Fibroblast of mammary gland (primary cell): ENCODE measurements at places on chromosomes 5 and 9.

- peak; percentile 29 for DNase-seq
Measured at GRCh38 chr5:56323505-56323904, 90.4 kb upstream of the ANKRD55 start.

DNA sequence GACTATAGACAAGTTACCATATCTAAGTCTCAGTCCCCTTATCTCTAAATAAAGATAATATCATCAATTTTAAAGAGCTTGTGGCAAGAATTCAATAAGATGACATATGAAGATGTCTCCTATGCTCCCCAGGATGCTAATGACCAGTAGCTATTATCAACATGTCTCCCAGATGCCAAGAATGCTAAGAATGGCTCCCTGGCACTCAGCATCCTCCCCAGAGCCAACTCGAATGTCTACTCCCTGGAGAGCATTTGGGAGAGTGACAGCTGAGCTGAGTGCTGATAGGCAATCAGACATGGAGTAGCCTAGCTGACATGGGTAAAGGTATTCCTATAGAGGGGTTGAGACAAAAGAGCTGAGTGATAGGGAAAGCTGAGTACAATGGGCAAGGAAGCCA lies 15.9 kb downstream of the P4HA2 start:
- no peak for DNase-seq

DNA sequence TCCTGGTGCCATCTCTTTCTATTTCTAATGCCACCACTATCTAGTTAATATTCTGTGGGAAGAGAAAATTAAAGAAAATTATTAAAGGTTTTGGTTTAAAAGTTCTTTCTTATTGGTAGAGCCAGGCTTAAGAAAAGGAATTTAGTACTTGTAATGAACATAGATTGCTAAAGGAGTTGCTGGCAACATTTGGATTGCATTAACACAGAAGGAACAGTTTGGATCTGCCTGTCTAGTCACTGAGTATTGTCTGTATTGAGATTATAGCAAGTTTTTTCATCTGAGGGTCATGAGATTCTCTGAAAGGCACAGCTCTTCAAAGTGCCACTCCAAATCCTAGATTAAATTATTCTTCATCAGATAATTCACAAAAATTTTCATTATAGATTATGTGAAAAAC lies 32.0 kb downstream of the FSD1L start:
- DNase-seq = peak; percentile 14

GRCh38 chr9:91734371-91734981 lies 215.6 kb downstream of the ROR2 start:
- DNase-seq = peak; percentile 68

DNA sequence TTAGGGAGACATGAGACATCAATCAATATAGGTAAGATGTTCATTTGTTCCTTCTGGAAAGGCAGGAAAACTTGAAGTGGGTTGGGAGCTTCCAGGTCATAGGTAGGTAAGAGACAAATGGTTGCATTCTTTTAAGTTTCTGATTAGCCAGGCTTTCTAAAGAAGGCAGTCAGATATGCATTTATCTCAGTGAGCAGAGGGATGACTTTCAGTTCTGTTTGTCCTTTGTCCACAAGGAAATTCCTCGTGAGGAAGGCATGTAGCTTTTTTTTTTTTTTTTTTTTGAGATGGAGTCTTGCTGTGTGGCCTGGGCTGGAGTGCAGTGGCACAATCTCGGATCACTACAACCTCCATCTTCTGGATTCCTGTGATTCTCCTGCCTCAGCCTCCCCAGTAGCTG lies 155.3 kb upstream of the ABCA1 start:
- DNase-seq = no peak

- DNase-seq = no peak
Measured at GRCh38 chr9:114250648-114251047, 72.2 kb upstream of the ORM1 start.

GRCh38 chr5:117359895-117360294 lies 785.3 kb upstream of the SEMA6A start:
- DNase-seq = no peak

GRCh38 chr9:36036253-36036779 lies 397 bp upstream of the RECK start:
- no peak for DNase-seq

DNA sequence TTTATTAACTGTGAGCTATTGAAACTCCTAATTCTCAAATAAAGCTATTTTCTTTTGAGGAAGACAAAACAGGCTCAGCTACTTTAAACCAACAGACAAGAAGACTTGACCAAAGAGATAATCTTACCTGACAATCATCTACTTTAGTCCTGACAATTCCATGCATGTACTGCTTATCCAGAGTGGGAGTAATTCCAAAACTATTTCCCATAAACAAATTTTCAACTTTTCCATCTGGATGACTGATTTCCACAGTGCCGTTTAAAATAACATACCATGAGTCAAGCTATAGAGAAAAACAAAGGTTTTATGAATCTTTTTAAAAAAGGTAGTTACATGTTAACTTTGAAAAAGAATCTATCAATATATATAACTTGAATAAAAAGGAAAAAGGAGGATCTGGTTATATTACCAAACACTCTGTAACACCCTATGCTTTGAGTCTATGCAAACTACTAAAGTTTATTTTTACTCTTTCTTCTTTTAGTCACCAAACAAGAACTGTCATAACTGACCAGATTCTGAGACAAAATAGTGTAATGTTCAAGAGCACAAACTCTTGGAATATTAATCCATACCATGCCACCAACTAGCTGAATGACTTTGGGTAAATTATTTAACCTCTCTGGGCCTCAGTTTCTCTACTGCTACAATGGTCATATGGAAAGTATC lies 129.7 kb downstream of the RAPGEF6 start:
- peak; percentile 10 for DNase-seq

DNA sequence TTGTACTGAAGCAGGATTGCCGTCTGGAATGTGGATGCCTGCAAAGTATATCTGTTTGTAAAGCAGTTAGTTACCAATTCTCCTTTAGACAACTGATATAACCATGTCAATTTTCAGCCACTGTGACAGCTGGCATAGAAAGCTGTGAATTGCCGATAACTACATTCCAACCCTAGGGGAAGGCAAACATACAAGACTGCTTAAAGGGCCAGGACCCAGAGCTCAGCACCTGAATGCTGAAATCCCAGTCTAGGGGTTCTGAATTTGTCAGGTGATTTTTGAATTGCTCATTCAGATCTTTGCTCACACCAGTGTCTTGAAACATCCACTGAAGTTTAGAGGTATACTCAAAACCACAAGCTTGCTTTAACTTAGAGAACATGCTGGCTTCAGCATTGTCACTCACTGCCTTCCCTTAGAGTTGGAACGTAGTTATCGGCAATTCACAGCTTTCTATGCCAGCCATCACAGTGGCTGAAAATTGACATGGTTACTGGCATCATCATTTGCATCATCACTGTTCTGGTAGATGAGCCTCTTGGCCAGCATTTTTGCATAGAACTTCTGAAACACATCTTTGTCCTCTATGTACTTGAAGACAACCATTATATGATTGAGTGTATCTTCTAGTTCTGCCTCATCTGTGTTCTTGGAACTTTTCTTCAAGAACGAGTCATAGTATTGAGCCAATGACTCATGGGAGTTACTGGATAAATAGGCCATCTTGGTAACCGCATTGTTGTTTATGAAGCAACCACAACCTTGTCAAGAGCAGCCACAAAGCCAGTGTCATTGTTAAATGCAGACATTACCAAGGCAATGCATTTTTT lies 82.1 kb downstream of the CCDC192 start:
- DNase-seq = peak; percentile 97

GRCh38 chr5:116750631-116751580 lies 176.3 kb upstream of the SEMA6A start:
- DNase-seq = no peak

DNA sequence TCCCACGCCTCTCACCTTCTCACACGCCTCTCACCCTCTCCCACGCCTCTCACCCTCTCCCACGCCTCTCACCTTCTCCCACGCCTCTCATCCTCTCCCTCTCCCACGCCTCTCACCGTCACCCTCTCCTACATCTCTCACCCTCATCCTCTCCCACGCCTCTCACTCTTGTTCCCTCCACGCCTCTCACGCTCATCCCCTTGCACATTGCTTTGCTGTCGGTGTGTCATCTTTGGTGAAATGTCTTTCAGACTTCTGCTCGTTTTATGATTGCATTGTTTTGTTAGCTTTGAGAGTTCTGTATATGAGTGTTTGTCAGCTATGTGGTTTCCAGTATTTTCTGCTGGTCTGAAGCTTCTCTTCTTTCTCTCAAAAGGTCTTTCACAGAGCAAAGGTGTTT lies 102.7 kb downstream of the EHMT1 start:
- DNase-seq = no peak

DNA sequence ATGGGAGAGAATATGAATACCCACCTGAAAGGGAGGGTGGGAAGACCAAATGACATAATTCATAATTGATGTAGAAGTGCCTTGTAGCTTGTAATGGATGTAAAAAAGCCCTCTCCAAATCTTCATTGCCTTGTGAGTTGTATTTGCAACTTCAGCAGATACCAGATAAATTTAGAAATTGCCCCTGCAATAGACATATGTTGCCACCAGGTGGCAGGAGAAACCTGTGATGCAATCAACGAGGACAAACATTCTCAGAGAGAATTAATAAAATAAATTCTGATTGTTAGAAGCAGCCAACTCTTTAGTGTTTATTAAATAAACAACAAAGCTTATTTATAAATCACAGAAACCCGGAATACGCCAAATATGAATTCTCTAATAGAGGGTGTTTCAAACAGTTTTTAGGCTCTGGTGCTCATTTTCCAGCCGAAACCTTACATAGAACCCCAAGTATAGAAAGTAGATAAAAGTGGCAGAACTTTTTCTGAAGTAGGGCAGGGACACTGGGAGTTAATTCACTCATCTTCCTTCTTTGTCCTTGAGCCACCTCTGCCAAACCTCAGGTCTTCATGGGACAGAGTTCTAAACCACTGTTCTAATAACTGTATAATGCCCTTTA lies 147.8 kb downstream of the TMEM38B start:
- DNase-seq = peak; percentile 44

- DNase-seq = peak; percentile 94
Measured at GRCh38 chr9:76704593-76705204, 59.5 kb upstream of the PCA3 start.

DNA sequence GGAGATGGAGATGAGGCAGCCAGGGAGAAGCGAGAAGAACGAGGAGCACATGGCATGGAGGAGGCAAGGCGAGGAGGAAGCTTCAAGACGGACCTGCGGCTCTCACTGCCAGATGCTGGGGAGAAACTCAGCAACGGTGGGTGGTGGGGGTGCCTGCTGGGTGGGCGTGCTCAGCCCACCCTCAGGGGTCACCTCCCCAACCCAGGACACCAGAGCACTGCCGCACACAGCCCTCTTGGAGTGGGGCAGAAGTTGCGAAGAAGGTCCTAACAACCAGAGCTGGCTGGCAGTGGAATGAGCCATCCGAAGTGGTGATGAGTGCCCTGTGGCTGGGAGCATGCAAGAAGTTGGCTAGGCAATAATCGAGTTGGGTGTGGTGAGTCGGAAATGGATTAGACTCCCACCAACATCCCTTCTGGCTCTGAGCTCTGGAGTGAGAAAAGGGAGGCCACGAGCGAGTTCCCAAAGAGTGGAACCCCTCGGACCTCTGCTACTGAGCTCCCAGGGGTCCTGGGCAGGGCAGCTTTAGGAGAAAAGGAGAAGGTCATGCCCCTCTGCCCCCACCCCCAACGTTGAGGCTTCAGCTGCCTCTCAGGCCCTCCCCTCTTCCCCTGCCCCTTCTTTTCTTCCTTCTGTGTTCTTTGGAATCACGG lies 212.7 kb upstream of the MVB12B start:
- DNase-seq = no peak

GRCh38 chr9:83511051-83511450 lies 27.1 kb downstream of the FRMD3 start:
- peak; percentile 61 for DNase-seq

DNA sequence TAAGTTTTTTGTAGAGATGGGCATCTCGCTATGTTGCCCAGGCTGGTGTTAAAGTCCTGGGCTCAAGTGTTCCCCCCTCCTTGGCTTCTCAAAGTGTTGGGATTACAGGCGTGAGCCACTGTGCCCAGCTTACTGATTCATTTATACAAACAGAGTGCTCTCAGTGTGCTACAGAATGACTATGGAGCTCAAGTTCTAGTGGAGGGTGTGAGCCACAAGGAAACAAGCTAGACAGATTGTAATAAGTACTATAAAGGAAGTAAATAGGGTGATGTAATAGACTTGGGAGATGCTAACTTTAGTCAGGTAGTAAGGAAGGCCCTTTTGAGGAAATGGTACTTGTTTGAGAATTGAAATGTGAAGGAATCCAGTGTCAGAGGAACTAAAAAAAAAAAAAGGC lies 1.7 kb upstream of the TMEM267 start:
- DNase-seq = no peak

GRCh38 chr9:20658677-20659473 lies 25.2 kb upstream of the FOCAD start:
- DNase-seq = no peak

DNA sequence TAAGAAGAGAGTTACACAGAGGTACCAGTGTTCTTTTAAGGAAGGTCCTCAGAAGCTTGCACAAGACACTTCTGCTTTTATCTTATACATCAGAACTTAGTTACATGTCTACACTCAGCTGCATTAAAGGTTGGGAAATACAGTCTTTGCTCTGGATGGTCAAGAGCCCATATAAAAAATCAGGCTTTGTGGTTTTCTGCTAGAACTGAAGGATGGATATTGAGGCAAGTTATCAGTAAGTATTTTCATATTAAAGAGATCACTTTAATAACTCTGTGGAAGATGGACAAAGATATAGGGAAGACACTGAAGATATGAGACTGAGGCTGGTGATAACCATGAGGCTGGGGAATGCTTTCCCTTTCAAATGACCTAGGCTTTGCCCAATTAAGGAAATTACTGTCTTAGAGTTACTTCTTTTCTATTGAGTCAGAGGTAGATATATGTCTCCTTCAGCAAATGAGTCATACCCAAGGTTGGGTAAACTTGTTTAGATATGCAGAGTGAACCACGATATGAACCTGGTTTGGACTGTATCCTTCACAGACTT lies 87.0 kb upstream of the TNC start:
- peak; percentile 91 for DNase-seq

- DNase-seq = peak; percentile 57
Measured at GRCh38 chr9:72954431-72955125, 1.7 kb upstream of the ALDH1A1 start.

DNA sequence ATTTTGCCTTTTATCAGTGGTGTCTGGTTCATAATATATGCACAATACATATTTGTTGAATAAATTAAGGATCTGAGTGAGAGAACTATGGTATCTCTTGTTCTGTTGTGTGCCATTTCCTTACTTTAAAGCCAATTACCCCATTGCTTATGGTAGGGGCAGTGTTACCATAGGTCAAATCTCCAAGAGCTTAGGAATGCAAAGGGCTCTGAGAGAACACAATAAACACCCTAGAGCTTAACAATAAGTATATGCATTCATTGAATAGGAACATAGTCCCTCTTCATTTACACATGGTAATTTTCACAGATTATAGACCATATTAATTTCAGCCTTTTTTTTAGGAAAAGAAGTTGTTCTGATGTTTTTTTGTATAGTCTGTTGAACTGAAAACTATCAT lies 112.2 kb downstream of the MCTP1 start:
- DNase-seq = no peak

DNA sequence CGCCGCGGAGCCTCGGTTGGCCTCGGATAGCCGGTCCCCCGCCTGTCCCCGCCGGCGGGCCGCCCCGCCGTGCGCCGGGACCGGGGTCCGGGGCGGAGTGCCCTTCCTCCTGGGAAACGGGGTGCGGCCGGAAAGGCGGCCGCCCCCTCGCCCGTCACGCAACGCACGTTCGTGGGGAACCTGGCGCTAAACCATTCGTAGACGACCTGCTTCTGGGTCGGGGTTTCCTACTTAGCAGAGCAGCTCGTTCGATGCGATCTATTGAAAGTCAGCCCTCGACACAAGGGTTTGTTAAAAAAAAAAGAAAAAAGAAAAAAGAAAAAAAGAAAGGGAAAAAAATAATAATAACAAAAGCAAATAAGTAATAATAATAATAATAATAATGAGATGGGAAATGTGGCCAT lies 112.8 kb downstream of the GCNT1 start:
- no peak for DNase-seq
